ENCODE measurements at places on chromosomes 2 and 18. TPM values are rescaled to one million over a fixed set of nuclear protein-coding genes. Genes with fewer than 3 reads are reported as not detected.

The SCYGR6 gene
- total RNA-seq: not detected

The GALNT13 gene
- total RNA-seq: not detected

The CAD gene
- total RNA-seq: 158 TPM

The UNC80 gene
- not detected for total RNA-seq

The PRR30 gene
- total RNA-seq: not detected

The RIF1 gene
- 78.4 TPM for total RNA-seq
